ENCODE measurements at places on chromosomes 1 and 21.

DNA sequence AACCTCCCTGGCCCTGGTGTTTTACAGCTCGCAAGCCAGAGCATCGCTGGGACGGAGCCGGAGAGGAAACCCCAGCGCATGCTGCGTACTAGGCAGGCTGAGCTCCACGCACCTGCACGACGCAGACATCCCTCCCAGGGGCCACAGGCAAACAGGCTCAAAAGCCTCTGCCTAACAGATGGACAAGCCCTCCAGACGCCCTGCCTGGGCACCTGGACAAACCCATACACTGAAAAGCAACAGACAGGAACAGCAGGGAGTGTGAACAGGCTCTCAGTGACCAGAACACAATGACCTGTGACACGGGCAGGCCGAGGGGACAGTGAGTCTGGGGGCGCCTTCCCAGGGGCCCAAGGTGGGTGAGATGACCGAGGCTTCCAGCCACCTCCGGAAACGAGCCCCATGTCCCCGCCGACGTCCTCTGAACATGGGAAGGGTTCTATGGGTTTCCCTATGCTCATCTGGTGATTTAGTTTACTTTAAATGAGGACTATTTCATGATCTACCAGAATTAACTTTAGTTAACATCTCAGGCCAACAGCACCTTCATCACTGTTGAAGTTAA lies 40.3 kb downstream of the NPHP4 start:
- no peak for DNase-seq

- no peak for DNase-seq
Observed at GRCh38 chr1:63991685-63992084, 211.7 kb upstream of the UBE2U start.

GRCh38 chr1:159014003-159014571 lies 4.4 kb downstream of the IFI16 start:
- no peak for DNase-seq

GRCh38 chr1:182340233-182341058 lies 51.1 kb downstream of the GLUL start:
- DNase-seq = no peak

DNA sequence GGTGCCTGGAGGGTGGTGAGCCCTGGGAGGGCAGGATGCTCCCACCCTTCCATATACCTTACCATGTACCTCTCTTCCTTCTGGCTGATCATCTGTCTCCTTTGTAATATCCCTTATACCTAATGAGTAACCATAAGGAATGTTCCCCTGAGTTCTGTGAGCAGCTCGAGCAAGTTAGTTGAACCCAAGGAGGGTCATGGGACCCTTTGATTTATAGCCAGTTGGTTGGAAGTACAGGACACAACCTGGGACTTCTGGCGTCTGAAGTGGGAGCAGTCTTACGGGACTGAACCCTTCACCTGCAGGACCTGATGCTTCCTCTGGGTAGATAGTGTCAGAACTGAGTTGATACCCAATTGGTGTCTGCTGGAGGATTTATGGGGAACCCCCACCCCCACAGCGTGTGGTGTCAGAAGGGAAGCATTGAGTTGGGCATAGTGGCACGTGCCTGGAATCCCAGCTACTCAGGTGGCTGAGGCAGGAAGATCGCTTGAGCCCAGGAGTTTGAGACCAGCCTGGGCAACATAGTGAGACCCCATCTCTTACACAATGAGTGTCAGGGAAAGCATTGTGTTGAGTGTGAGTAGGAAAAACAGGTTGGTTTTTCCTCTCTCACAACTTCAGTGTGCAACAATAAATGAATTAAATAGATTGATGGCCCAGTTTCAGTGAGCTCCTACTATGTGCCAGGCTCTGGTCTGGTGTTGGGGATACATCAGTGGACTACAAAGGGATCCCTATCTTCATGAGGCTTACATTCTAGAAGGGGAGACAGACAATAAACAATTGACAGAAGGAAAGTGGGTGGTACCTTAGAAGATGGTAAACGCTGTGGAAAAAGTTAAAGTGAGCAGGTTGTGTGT lies 16.0 kb downstream of the DNAJC16 start:
- DNase-seq = no peak

GRCh38 chr1:32806910-32807523 lies 10.1 kb downstream of the YARS1 start:
- no peak for DNase-seq

GRCh38 chr1:111699268-111699667 lies 39.9 kb downstream of the INKA2 start:
- DNase-seq = no peak

- DNase-seq = no peak
Observed at GRCh38 chr1:57603696-57604095, 179.8 kb upstream of the DAB1 start.
